Left lung (tissue), 14 donors: ENCODE measurements at places on chromosomes 3 and 15.

- no peaks in the 10 kb centered on the region for H3K36me3 ChIP-seq
- no peak overlapping the region for H3K27ac ChIP-seq
- no peak for DNase-seq
- no peaks in the 10 kb centered on the region for H3K27me3 ChIP-seq
- no peak overlapping the region for H3K4me3 ChIP-seq
Observed at GRCh38 chr3:55030938-55031337, 103.1 kb upstream of the LRTM1 start.

- no peak overlapping the region for H3K27ac ChIP-seq
- H3K27me3 ChIP-seq, result no peaks in the 10 kb centered on the region
- no peak for DNase-seq
- no peaks in the 10 kb centered on the region for H3K4me1 ChIP-seq
Observed at GRCh38 chr3:191441687-191442086, 19.3 kb upstream of the PYDC2 start.

DNA sequence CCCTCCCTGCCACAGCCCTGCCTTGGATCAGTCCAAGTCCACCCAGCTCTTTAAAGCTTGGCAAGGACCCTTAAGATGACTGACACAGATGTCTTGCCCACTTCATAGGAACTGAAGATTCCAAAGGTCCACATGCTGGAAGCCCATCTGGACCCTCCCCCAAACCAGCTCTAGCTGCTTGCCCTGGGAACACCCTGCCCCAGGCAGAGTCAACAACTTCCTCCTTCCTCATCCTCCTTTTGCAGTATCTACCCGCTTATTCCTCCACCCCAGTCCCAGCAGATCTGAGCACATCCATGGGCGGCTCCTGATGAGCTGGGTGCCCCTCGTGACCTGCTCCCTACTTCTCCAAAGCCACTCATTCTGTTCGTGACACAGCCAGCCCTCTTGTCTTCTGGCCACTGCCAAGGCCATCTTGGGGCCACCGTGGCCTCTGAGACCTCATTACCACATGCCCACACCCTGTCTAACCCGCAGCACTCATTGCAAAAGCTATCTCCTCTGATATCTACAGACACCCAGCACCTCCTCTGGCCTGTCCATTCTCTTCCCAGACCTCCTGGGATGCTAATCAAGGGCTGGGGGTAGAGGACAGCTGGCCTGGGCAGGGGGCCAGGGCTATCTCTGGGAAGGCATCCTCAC is 2.0 kb upstream of the PFKFB4 start:
- peak overlapping the region; percentile 23 for H3K27ac ChIP-seq
- H3K36me3 ChIP-seq, result no peaks in the 10 kb centered on the region
- peak; percentile 84 for DNase-seq
- no peak overlapping the region for H3K4me3 ChIP-seq
- H3K27me3 ChIP-seq, result no peaks in the 10 kb centered on the region

- H3K27me3 ChIP-seq, result no peaks in the 10 kb centered on the region
- no peak overlapping the region for H3K27ac ChIP-seq
- no peaks in the 10 kb centered on the region for H3K36me3 ChIP-seq
- DNase-seq, result no peak
Observed at GRCh38 chr15:100853676-100854440, 25.8 kb upstream of the ALDH1A3 start.

DNA sequence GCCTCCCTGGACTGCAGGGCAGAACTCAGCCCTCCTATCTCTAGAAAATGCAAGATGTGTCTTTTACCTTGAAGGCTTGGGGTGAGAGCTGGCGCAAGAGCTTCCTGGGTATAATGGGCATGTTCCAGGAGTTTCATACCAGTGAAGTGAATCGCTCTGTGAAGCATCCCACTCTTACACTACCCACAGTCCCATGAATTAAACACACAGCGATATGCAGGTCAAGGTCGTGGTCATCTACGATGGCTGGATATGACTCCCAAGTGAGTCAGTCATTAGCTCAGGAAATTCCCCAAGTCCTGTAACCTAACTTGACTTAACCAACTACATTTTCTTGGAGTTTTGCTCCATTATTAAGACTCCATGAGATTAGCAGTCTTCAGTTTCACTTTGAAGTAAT is 439.7 kb downstream of the NTRK3 start:
- no peaks in the 10 kb centered on the region for H3K4me1 ChIP-seq
- no peak for DNase-seq
- no peak overlapping the region for H3K4me3 ChIP-seq

DNA sequence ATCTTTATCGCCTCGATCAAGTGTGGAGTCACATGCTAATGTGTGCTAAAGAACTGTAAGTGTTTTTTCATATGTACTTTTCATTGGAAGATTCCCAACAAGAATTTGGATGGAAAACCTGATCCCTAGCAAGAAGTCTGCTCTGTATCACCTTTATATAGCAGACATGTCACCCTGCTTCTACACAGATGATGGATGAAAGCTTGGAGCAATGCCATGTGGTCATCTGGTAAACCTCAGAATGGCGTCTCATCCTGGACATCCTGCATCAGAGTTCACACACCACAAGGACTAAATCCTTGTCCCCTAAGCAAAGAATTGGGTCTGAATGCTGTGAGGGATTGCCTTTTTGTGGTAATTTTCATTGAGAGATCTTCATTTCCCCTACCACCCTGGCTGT is 42.1 kb upstream of the CTDSPL start:
- peaks cover 17% of the 10 kb centered on the region for H3K36me3 ChIP-seq
- no peak for DNase-seq
- no peaks in the 10 kb centered on the region for H3K27me3 ChIP-seq
- H3K27ac ChIP-seq, result no peak overlapping the region
- no peak overlapping the region for H3K4me3 ChIP-seq

DNA sequence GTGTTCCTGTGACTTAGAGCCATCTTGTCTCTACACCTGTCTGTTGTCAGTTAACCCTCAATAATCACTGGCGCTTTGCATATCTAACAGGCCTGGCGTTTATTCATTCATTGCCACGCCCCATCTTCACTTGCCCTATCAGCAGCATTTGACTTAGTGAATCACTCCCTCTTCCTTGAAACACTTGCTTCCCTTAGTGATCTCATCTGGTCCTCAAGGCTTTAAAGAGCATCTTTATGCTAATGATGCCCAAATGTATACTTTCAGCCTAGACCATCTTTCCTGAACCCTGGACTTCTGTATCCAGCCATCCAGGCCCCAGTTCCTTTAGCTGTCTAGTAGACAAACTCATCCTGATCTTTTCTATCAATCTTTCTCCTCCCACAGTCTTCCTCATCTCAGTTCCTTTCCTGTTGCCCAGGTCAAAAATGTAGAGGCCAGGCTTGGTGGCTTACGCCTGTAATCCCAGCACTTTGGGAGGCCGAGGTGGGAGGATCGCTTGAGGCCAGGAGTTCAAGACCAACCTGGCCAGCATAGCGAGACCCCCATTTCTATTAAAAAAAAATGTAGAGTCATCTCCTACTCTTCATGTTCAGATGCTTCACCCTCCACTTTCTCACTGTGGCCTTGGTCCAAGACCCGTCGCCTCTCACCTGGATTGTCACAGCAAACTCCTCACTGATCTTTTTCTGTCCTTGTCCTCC is 1.4 kb upstream of the IGDCC4 start:
- H3K27ac ChIP-seq, result no peak overlapping the region
- H3K36me3 ChIP-seq, result no peaks in the 10 kb centered on the region
- no peaks in the 10 kb centered on the region for H3K27me3 ChIP-seq
- peaks cover 11% of the 10 kb centered on the region for H3K4me1 ChIP-seq
- no peak overlapping the region for H3K4me3 ChIP-seq
- DNase-seq, result no peak

DNA sequence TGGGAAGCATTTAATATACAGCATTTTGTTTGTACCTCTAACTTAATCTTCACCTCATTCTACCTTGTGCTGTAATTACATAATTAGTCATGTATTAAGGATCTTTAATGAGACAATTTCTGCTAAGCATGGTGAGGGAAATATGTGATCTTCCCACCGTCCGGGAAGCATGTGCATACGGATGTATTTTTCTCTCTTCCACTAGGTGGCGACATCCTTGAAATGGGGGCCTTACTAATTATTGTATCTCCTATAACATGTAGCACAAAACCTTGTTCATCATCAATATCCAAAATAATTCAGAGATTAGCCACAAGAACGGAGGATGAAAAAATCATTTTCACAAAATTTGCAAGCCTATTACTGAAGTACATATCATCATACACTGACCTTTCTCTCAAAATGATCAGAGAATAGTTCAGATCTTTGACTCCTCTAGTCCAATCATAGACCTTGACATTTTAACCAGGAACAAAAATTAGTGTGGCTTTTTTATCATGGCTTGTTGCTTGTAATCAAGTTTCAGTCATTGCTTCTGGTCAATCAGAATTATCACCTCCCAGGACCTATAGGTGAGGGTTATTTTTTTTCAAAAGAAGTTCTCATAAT is 148.9 kb upstream of the GBE1 start:
- DNase-seq, result peak; percentile 18
- no peak overlapping the region for H3K4me3 ChIP-seq
- H3K27me3 ChIP-seq, result no peaks in the 10 kb centered on the region
- H3K4me1 ChIP-seq, result no peaks in the 10 kb centered on the region

DNA sequence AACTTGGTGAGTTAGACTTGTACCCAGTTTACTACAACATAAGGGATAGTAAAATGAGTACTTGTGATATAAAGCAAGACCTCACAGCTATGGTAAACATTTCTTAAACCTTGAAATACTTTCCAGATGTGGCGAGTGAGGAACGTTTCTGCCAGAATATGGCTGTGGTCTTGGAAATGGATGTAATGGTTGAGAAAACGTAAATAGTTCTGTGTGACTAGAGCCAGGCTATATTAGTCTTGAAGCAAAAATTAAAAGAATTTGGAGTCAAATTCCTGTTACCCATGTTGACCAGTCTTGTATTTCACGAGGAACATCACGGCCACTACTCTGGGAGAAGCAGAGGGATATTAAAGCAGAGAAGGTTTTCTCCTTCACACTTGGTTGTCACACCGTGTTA is 15.3 kb downstream of the OR4F15 start:
- no peak for DNase-seq
- no peaks in the 10 kb centered on the region for H3K27me3 ChIP-seq
- H3K4me1 ChIP-seq, result no peaks in the 10 kb centered on the region
- no peak overlapping the region for H3K27ac ChIP-seq
- H3K4me3 ChIP-seq, result no peak overlapping the region

DNA sequence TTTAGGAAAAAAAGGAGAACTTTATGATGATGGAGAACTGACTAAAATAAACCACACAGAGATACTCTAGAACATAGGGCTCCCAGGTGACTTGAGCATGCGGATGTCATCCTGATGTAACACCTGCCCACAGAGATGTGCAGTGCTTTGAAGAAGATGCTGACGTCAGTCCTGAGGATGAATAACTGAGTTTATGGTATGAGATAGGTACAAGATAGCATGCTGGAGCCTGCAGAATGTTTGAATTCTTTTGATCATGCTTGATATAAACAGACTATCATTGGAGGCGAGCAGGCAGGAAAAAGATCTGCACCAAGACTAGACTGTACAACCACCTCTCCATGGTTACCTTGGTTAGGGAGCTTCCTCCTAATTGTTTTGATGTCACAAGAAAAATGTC is 12.4 kb downstream of the CCR4 start:
- H3K27me3 ChIP-seq, result no peaks in the 10 kb centered on the region
- H3K27ac ChIP-seq, result no peak overlapping the region
- no peak for DNase-seq
- no peaks in the 10 kb centered on the region for H3K4me1 ChIP-seq
- no peak overlapping the region for H3K4me3 ChIP-seq
- no peaks in the 10 kb centered on the region for H3K36me3 ChIP-seq

DNA sequence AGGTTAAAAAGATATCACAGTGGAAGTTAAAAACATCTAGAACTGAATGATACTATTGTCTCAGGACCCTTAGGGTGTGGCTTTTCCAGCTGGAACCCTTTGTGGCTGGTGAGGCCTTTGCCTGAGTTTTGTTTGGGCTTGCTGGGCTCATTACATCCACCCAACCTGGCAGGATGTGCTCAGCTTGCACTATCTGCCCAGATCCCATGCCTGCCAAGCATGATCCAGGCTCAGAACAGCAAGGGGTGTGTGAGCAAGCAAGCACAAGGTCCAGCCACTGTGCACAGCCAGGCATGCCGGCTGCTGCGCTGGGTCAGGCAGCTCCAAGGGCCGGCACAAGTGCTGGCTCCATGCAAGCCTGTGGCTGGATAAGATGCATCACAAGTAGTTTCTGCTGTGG is 512.7 kb upstream of the CDIN1 start:
- no peak for DNase-seq
- no peak overlapping the region for H3K4me3 ChIP-seq
- H3K4me1 ChIP-seq, result no peaks in the 10 kb centered on the region
- H3K36me3 ChIP-seq, result no peaks in the 10 kb centered on the region

GRCh38 chr15:65902373-65902772 is 33.1 kb downstream of the RAB11A start:
- peak; percentile 72 for DNase-seq
- H3K4me3 ChIP-seq, result no peak overlapping the region
- H3K36me3 ChIP-seq, result peaks cover 77% of the 10 kb centered on the region
- H3K4me1 ChIP-seq, result no peaks in the 10 kb centered on the region
- peak overlapping the region; percentile 64 for H3K27ac ChIP-seq

GRCh38 chr15:66030650-66031049 is 161.4 kb downstream of the RAB11A start:
- H3K36me3 ChIP-seq, result no peaks in the 10 kb centered on the region
- H3K4me3 ChIP-seq, result no peak overlapping the region
- H3K4me1 ChIP-seq, result no peaks in the 10 kb centered on the region
- peaks cover 12% of the 10 kb centered on the region for H3K27me3 ChIP-seq

- no peak for DNase-seq
- H3K27ac ChIP-seq, result no peak overlapping the region
- H3K4me1 ChIP-seq, result no peaks in the 10 kb centered on the region
- no peaks in the 10 kb centered on the region for H3K27me3 ChIP-seq
- no peaks in the 10 kb centered on the region for H3K36me3 ChIP-seq
Observed at GRCh38 chr3:119759962-119760361, 21.9 kb upstream of the NR1I2 start.

DNA sequence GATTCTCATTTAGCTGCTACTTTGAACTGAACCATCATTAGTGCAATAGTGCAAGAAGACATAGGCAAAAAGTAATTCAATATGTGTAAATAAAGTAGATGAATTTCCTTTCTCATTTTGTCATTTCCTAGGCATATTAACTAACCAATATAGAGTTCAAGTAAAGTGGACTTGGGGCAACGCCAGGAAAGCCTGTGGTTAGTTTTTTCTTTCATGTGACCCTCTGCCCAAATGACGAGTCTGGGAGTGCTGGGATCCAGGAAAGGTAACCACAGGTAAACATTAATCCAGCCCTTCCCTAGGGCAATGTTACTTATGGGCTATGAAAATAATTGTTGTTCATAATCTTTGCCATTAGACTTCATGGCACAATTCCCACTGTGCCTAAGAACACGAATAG is 181.0 kb downstream of the VPS13C start:
- no peaks in the 10 kb centered on the region for H3K4me1 ChIP-seq
- no peak overlapping the region for H3K27ac ChIP-seq
- DNase-seq, result no peak
- peaks cover 48% of the 10 kb centered on the region for H3K36me3 ChIP-seq

GRCh38 chr15:41689083-41689482 is 28.9 kb downstream of the MGA start:
- no peaks in the 10 kb centered on the region for H3K27me3 ChIP-seq
- H3K4me1 ChIP-seq, result peaks cover 45% of the 10 kb centered on the region
- no peaks in the 10 kb centered on the region for H3K36me3 ChIP-seq
- DNase-seq, result no peak
- H3K27ac ChIP-seq, result no peak overlapping the region
